ENCODE measurements at places on chromosomes 3 and 15.

DNA sequence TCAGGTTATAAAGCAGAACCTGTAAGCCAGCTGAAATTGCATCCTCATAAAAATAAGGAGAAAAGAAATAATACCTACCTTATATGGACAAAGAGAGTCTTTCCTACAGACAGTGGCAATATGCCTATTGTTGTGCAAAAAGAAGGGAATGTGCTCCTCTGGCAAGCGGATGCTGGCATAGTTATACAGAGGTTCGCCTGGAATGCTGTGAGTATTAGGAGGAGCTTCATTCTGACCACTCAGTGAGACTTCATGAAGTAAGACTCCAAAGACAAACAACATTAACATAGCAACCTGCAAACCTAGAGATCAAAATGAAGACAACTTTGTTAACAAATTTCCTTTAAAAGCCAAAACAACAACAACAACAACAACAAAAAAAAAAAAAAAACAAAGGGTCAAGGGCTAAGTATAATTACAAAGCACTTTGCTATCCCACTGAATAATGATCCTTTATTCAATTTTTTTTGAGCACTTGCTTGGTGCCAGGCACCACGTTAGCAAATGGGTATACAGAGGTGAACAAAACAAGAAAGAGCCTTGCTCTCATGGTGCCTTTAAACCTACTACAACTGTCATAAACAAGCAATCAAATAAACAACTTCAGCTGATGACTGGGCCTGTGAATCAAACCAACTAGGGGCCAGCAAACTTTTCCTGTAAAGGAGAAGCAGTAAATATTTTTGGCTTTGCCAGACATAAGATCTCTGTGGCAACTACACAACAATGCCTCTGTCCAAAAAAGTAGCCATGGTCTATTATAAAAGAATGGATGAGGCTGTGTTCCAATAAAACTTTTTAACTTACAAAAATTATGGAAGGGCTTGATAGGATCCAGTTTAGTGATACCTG lies 3.7 kb downstream of the EOGT start:
- no peak overlapping the region for H3K27ac ChIP-seq
- H3K4me3 ChIP-seq, result no peak overlapping the region
- peaks cover 17% of the 10 kb centered on the region for H3K4me1 ChIP-seq
- no peak for DNase-seq
- no peaks in the 10 kb centered on the region for H3K27me3 ChIP-seq

GRCh38 chr3:38112378-38112761 lies 24.6 kb downstream of the ACAA1 start:
- H3K27ac ChIP-seq, result no peak overlapping the region
- no peak overlapping the region for H3K4me3 ChIP-seq
- peaks cover 3% of the 10 kb centered on the region for H3K4me1 ChIP-seq
- DNase-seq, result no peak
- H3K27me3 ChIP-seq, result no peaks in the 10 kb centered on the region
- no peaks in the 10 kb centered on the region for H3K36me3 ChIP-seq

- no peaks in the 10 kb centered on the region for H3K4me1 ChIP-seq
- peaks cover 2% of the 10 kb centered on the region for H3K27me3 ChIP-seq
These were observed 24.2 kb downstream of the ATP13A4 start for GRCh38 chr3:193530231-193531165.

GRCh38 chr15:61084944-61085367 lies 144.1 kb downstream of the RORA start:
- no peaks in the 10 kb centered on the region for H3K36me3 ChIP-seq
- DNase-seq, result no peak
- peaks cover 9% of the 10 kb centered on the region for H3K27me3 ChIP-seq
- H3K4me3 ChIP-seq, result no peak overlapping the region

DNA sequence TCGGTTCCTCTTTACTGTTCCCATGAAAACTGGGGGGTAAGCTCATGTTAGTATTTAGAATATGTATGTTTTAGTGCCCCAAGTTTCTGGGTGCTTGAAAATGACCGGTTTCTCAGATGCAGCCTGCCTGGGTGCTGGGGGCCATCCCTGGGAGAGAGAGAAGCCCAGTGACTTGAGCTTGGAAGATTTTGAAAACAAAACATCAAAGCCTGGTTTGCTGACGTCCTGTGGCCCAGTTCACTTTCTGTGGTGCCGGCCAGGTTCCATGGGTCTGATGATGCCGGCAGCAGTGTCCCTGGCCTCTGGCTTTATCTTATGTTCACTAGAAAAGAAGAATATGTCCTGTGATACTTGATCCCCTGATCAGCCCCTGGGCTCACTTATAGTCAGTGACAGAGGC lies 17.1 kb downstream of the APBA2 start:
- no peak overlapping the region for H3K27ac ChIP-seq
- no peak overlapping the region for H3K4me3 ChIP-seq
- H3K4me1 ChIP-seq, result peaks cover 25% of the 10 kb centered on the region
- no peak for DNase-seq
- H3K27me3 ChIP-seq, result no peaks in the 10 kb centered on the region

Measured in activated CD8-positive, alpha-beta T cell treated with anti-CD3 and anti-CD28 coated beads, Interleukin-2, amount 10 ng/mL, durations not matched to agents 7 days and 5 days (primary cell).